ENCODE measurements at places on chromosomes 16 and 17. TPM values are rescaled to one million over a fixed set of nuclear protein-coding genes. Genes with fewer than 3 reads are reported as not detected.

Gene KCNJ18
- not detected for total RNA-seq

DNA sequence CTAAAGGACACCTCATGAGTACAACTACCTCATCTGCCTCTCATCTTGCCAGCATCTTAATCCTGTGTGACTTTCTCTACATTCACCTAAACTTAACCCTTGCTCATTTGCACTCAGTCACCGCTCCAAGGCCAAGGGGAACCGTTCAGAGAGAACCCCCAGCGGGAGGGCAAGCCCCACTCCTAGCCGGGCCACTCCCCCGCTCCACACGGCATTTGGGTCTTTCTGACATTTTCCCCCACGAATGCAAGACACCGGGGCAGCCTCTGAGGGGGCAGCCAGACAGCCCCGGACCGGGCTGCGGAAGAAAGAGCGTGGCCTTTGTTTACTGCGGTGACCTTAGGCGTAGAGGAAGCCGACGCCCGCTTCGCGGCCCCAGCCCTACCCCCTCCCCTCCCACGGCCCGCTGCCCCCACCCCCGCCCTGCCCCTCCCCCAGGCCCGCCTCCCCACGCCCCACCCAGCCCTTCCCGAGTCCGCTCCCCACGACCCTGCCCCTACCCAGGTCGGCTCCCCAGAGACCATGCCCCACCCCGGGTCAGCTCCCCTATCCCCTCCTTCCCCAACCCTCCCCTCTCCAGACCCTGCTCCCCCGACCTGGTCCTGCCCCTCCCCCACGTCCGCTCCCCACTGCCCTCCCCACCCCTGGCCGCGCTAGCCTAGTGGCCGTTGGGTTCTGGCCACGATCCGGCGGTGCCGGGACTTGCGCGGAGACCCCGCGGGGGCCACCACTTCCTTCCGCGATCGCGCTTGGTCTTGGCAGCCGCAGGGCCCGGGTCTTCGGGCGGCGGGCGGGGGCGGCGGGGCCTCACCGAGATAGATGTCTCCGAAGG is 789 bp downstream of the CSNK1D start:
- H3K27me3 ChIP-seq: no peaks in the 10 kb centered on the region
- DNase-seq: no peak
- H3K27ac ChIP-seq: peak overlapping the region; percentile 100
- H3K4me3 ChIP-seq: peak overlapping the region; percentile 92
- H3K36me3 ChIP-seq: peaks cover 13% of the 10 kb centered on the region

Gene YWHAE
- total RNA-seq: 2,297 TPM

Gene BCL6B
- total RNA-seq: 0.11 TPM

GRCh38 chr17:82794781-82795482 is 43.1 kb downstream of the TBCD start:
- no peak overlapping the region for H3K27ac ChIP-seq
- no peaks in the 10 kb centered on the region for H3K27me3 ChIP-seq
- DNase-seq: peak; percentile 11
- no peaks in the 10 kb centered on the region for H3K36me3 ChIP-seq
- H3K4me1 ChIP-seq: no peaks in the 10 kb centered on the region

- no peaks in the 10 kb centered on the region for H3K36me3 ChIP-seq
- H3K4me3 ChIP-seq: no peak overlapping the region
- H3K4me1 ChIP-seq: peaks cover 5% of the 10 kb centered on the region
- no peaks in the 10 kb centered on the region for H3K27me3 ChIP-seq
- no peak overlapping the region for H3K27ac ChIP-seq
Observed at GRCh38 chr17:12034538-12034937, 13.9 kb downstream of the MAP2K4 start.

Gene PIPOX
- total RNA-seq: 6.5 TPM

DNA sequence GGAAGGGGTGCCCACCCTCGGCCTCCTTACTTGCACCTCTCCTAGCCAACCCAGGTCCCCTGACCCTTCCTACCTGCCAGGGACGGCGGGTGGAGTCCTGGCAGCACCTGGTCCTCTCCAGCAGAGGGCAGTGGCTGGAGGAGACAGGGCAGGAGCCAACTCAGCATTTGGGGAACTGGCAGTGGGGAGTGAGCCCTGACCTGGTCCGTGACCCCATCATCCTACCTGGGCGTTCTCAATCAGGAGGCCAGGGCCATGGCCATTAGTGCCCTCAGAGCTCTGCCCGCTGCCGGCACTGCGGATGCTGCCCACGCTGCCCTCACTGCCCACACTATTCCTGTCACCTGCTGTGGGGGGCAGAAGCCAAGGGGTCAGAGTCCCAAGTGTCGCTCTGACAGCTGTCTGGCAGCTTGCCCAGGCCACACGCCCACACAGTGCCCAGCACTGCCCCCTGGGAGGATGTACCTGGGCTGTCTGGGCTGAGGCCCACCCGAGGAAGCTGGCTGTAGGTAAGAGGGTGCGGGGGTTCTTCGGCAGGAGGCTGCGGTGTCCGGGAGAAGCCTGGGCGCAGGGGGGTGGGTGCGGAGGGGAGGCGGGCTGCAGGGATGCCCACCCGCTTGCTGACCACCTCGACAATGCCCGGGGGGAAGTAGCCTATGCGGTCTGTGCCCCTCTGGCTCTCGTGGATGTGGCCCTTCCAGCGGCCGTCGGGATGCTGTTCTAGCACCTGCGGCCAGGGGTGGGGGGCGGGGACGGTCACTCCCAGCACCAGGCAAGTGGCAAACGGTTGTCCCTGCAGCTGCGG is 10.8 kb downstream of the CASKIN2 start:
- no peak overlapping the region for H3K27ac ChIP-seq
- peaks cover 23% of the 10 kb centered on the region for H3K36me3 ChIP-seq
- H3K27me3 ChIP-seq: no peaks in the 10 kb centered on the region

- peaks cover 18% of the 10 kb centered on the region for H3K36me3 ChIP-seq
- no peak overlapping the region for H3K27ac ChIP-seq
- H3K4me1 ChIP-seq: no peaks in the 10 kb centered on the region
Observed at GRCh38 chr17:67974598-67975066, 21.6 kb downstream of the C17orf58 start.

DNA sequence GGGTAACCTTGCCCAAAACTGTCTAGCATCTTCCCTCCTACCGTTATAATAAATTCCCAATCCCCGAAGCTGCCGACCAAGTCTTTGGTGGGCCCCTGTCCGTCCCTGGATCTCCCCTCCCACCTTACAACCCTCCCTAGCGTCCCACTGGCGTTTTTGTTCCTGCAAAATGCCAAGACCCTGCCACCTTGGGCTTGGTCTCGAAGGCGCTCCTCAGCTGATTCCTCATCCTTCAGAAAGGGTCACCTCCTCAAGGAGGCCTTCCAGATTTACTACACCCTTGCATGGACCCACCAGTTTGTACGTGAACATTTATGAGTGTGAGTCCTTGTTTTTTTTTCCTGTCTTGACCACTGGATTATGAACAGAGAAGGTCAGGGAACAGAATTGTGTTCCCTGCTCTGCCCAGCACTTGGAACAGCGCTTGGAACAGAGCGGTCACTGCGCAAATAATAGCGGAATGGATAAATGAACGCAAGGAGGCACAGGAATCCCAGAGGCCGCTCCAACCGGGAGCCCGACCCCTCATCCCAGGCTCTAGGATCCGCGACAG is 926 bp upstream of the GFER start:
- no peaks in the 10 kb centered on the region for H3K36me3 ChIP-seq
- H3K4me1 ChIP-seq: peaks cover 4% of the 10 kb centered on the region
- H3K4me3 ChIP-seq: peak overlapping the region; percentile 80

Gene PRSS27
- total RNA-seq: 13.0 TPM

Gene KRTAP4-5
- not detected for total RNA-seq

Gene ENPP7
- total RNA-seq: not detected

GRCh38 chr16:19003935-19004334 is 20.2 kb downstream of the TMC7 start:
- H3K4me1 ChIP-seq: peaks cover 5% of the 10 kb centered on the region
- no peak for DNase-seq
- no peak overlapping the region for H3K27ac ChIP-seq
- no peaks in the 10 kb centered on the region for H3K27me3 ChIP-seq

GRCh38 chr17:53390575-53390974 is 432.2 kb upstream of the KIF2B start:
- no peak for DNase-seq
- H3K4me3 ChIP-seq: no peak overlapping the region
- no peaks in the 10 kb centered on the region for H3K27me3 ChIP-seq
- no peak overlapping the region for H3K27ac ChIP-seq
- no peaks in the 10 kb centered on the region for H3K4me1 ChIP-seq

DNA sequence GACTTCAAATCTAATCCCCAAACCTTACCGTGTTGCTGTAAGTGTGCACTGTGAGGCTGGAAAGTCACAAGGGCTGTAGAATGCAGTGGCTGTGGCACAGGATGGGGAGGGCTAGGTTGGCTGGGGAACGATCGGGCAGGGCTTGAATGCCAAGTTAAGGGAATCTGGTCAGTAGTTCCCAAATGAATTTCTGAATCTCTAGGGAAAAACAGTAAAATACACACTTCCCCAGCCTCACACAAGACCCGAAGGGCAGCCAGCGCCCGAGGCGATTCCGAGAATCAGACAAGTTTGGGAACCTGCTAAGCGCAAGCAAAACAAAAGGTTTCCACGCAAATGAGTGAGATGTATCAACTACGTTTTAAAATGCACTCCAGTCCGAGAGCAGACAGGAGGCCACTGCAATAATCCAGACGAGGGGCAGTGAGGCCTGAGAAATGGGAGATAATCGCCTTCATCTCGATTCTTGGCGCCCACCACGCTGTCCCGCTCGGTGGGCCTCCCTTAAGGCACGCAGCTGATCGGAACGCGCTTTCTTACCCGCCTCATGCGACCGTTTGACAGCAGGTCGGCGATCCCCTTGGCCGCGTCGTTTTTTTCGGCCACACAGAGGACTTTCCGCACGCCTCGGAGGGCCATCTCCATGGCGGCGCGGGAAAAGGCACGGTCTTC is 599 bp downstream of the TOP3A start:
- H3K4me1 ChIP-seq: peaks cover 19% of the 10 kb centered on the region
- H3K4me3 ChIP-seq: peak overlapping the region; percentile 85
- H3K36me3 ChIP-seq: peaks cover 4% of the 10 kb centered on the region
- H3K27me3 ChIP-seq: no peaks in the 10 kb centered on the region
- peak overlapping the region; percentile 99 for H3K27ac ChIP-seq

- no peak for DNase-seq
- H3K4me3 ChIP-seq: no peak overlapping the region
- H3K27ac ChIP-seq: no peak overlapping the region
Observed at GRCh38 chr16:14362774-14363371, 267.2 kb downstream of the PARN start.

- H3K4me3 ChIP-seq: no peak overlapping the region
- peak overlapping the region; percentile 99 for H3K27ac ChIP-seq
- H3K36me3 ChIP-seq: no peaks in the 10 kb centered on the region
- DNase-seq: no peak
- H3K27me3 ChIP-seq: no peaks in the 10 kb centered on the region
- peaks cover 33% of the 10 kb centered on the region for H3K4me1 ChIP-seq
Observed at GRCh38 chr17:68732301-68732749, 131.2 kb upstream of the FAM20A start.

DNA sequence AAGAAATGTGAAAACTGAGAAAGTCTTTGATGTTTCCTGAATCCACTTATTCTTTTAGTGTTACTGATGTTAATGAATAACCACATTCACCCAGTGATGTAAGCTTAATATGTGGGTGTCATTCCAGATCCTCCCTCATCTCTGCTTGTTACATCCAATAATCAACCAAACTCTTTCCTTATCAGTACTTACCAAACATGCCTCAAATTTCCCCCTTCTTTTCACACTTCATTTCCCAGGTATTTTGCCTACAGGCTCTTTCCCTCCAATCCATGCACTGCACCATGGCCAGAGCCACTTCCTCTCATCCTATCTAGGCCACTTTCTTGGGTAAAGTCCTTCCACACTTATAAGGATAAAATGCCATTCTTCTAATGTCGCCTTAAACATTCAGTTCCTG is 451.5 kb downstream of the NPIPA7 start:
- no peak overlapping the region for H3K4me3 ChIP-seq
- no peak overlapping the region for H3K27ac ChIP-seq
- no peak for DNase-seq

Gene FZD2
- total RNA-seq: 47.1 TPM

Gene HEXIM2
- 17.6 TPM for total RNA-seq

GRCh38 chr17:6427279-6427781 is 7.6 kb downstream of the AIPL1 start:
- no peak for DNase-seq
- H3K27ac ChIP-seq: no peak overlapping the region
- H3K36me3 ChIP-seq: no peaks in the 10 kb centered on the region
- no peak overlapping the region for H3K4me3 ChIP-seq
- H3K4me1 ChIP-seq: no peaks in the 10 kb centered on the region
- no peaks in the 10 kb centered on the region for H3K27me3 ChIP-seq

DNA sequence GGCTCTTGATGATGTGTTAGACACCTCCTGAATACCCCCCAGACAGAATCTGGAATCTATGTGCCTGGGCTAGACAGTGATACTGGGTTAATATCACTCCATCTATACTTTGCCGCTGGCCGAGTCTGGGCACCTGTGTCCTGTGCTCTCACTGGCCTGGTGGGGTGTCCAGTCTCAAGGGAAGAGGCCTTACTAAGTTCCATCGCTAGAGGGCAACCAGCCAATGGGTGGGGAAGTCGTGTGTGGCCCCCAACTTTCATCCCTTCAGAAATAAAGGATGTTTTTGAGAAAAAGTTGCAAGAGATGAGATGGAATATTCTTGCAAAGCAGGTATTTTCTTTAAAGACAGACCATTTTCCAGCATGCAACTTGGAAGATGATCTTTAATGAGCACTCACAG is 1.6 kb upstream of the GLP2R start:
- no peak overlapping the region for H3K27ac ChIP-seq
- H3K4me3 ChIP-seq: no peak overlapping the region
- no peaks in the 10 kb centered on the region for H3K4me1 ChIP-seq
- DNase-seq: no peak
- H3K27me3 ChIP-seq: no peaks in the 10 kb centered on the region

DNA sequence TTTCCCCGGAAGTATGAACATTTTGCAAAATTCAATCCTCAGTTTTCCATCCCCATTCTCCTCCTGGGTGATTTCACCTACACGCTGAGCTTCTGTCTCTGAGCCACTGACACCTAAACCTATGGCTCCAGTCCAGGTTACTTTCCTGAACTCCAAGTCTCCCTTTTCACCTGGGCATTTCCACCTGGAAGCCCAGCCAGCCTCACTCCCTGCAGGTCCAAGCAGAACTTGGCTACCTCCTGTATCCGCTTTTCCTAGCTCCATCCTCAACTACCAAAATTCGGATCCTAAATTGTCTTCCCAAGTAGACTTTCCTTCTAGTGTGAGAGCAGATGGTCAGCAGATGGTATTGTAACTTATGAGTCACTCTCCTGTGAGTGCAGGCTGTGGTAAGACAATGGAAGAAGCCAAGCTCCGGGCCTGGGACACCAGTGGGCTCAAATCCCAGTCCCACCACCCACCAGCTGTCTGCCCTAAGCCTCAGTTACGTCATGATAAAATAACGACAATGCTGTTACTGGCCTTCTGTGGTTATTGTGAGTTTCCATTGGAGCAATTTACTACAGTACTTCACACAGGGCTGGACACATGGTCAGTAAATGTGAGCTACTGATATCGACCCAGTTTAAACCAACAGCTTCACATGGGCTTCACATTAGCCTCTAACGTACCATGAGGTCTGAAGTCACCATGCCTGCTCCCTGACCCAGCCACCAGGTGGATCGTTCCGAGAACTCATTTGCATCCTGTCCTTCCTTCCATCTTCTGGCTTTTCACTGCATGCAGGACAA is 33.3 kb downstream of the PECAM1 start:
- DNase-seq: no peak
- H3K4me3 ChIP-seq: no peak overlapping the region
- no peaks in the 10 kb centered on the region for H3K27me3 ChIP-seq

- peaks cover 3% of the 10 kb centered on the region for H3K4me1 ChIP-seq
- no peak for DNase-seq
- no peaks in the 10 kb centered on the region for H3K36me3 ChIP-seq
- H3K27ac ChIP-seq: no peak within 1 kb of the TSS
- no peak within 1 kb of the TSS for H3K4me3 ChIP-seq
Observed at GRCh38 chr17:82358465-82359350, at the start of gene TEX19. Gene TEX19 (plus strand): TSS chr17:82359247. CDS start chr17:82362151, 2,904 bp downstream.

Gene HES7
- 6.2 TPM for total RNA-seq
